HepG2 (cell line): ENCODE measurements at places on chromosomes 3 and 15. TPM values are rescaled to one million over a fixed set of nuclear protein-coding genes. Genes with fewer than 3 reads are reported as not detected.

HOMER2 gene
- total RNA-seq: 13.3 and 14.1 TPM in 2 replicates

IL17RB gene
- 62.7 and 130 TPM in 2 replicates for total RNA-seq

CLRN1 gene
- not detected in 2 replicates for total RNA-seq

DZIP1L gene
- 1.1 and 1.2 TPM in 2 replicates for total RNA-seq

ZNF502 gene
- not detected in 2 replicates for total RNA-seq

ATP13A5 gene
- not detected in 2 replicates for total RNA-seq

RHOV gene
- 0.15 and 0.18 TPM in 2 replicates for total RNA-seq

CFAP161 gene
- not detected in 2 replicates for total RNA-seq

FSTL1 gene
- total RNA-seq: 0.07 and 0.17 TPM in 2 replicates
